ENCODE measurements at places on chromosomes 3 and 15. TPM values are rescaled to one million over a fixed set of nuclear protein-coding genes. Genes with fewer than 3 reads are reported as not detected.

Gene GRM7
- 0.12 TPM for total RNA-seq

DNA sequence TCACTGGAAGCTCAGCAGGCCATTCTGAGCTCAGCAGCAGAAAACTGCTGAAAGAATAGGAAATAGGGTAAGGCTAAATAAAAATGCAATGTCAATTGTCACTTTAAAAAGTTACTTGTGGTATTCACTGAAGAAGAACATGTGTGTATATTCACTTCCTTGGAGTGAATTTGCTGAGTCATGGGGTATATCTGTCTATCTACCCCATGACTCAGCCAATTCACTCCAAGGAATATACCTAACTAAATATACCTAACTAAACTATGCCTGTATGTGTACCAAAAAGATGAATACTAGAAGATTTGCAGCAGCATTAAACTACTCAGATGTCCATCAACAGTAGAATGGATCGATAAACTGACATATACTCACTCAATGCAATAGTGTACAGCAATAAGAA lies 69.5 kb upstream of the KCNAB1 start:
- DNase-seq = no peak

DNA sequence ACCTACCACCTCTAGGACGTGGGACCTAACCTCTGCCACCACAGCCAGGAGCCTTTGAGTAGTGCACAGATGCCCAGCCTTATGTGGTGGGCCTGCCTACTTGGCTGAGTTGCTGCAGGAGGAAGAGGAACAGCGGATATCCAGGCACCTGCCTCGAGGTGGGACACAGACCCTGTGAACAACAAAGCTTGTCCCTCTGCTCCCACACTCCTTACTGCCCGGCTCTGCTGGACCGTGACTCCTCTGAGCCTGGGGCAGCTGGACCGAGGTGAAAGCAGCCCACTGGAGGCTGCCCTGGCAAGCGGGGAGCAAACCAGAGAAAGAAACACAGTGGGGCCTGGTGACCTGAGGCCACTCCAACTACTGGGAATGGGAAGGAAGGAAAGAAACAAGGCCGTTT lies 97.8 kb downstream of the SEC22A start:
- no peak for DNase-seq

Gene IQCF5
- not detected for total RNA-seq

Gene MAP6D1
- 1.3 TPM for total RNA-seq

GRCh38 chr3:136960838-136961836 lies 3.4 kb downstream of the IL20RB start:
- no peak for DNase-seq

DNA sequence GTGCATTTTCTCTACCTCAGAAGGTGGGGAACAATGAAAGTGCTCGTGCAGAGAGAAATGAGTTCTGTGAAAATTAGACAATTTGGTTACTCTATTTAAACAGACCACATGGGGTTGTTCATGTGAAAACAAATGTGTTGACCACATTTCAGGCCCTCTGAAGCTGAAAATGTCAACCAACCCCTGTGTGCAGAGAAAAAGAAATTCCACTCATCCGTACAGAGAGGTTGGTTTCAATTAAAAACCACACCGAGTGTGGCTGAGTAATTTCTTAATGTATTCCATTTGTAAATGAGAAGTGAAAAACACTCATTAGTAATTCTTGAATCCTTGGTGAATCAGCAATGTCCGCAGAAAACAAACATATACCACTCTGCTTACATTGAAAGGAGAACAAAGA lies 46.9 kb upstream of the SLC7A14 start:
- DNase-seq = no peak

Gene RBPMS2
- total RNA-seq = 15.4 TPM

Measured in left colon (tissue), 2 donors.